Epithelial cell of esophagus (primary cell): ENCODE measurements at places on chromosomes 1 and 21.
A peak's percentile ranks its signal among the peaks of the same experiment; 100 is the strongest.

DNA sequence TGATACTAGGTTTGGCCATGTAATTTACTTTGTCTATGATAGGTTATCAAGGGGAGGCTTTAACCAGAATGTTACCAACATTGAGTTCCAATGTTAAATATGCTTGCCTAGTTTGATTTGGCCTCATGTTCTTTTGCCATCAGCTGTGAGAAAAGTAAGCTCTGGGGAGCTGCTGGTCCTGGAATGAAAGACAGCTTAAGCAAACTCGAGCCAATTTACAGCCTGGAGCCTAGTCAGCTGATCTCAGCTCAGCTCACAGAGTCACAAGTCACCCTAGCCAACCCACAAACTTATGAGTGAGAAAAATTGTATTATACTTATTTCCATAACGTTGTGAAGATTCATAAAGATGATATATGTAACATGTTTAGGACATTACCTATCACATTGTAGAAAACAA is 426.7 kb downstream of the RWDD3 start:
- no peak for DNase-seq

DNA sequence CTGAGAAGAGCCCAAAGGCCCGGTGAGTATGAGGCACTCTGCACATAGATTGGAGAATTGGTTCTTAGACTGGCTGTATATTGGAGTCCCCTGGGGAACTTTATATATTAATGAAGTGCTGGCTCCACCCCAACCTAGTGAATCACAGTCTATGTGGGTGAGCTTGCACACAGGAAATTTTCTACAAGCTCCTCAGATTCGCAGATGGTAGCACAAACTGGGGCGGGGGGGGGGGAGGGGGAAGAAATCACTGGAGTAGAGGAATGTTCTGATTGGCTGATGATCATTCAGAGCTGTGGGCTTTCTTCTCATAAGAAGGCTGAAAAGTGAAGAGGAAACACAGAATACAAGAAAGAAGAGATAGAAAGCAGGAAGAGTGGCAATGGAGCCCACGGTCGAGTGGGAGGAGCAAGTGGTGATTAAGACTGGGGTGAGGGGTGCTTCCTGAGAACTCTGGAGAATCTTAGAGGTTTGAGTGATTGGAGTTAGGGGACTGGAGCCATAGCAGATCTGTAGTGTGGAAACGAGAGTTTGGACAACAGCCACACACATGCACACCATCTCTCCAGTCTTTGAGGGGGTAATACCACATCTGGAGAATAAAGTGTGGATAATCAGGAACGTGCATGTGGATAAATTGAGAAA is 465.9 kb upstream of the DAB1 start:
- DNase-seq, result peak; percentile 21

DNA sequence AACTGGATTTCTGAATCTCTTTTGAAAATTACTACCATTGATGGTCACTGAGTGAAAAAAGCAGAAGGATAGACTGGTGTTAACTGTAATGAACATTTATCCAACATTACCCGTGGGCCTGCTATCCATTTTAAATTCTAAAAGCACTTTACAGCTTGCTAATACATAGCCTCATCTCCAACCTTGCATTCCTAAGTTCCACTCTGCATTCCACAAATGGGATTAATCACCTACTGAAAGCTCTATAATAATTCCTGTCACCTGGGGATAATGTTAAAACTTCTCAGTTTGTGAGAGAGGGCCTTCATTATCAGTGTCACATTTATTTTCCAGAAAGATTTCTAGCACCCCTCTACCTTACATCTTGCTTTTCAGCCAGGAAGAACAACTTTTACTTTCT is 38.2 kb downstream of the PTPRC start:
- peak; percentile 20 for DNase-seq

- DNase-seq, result no peak
Measured at GRCh38 chr21:32206631-32207405, 72.0 kb downstream of the MIS18A start.

DNA sequence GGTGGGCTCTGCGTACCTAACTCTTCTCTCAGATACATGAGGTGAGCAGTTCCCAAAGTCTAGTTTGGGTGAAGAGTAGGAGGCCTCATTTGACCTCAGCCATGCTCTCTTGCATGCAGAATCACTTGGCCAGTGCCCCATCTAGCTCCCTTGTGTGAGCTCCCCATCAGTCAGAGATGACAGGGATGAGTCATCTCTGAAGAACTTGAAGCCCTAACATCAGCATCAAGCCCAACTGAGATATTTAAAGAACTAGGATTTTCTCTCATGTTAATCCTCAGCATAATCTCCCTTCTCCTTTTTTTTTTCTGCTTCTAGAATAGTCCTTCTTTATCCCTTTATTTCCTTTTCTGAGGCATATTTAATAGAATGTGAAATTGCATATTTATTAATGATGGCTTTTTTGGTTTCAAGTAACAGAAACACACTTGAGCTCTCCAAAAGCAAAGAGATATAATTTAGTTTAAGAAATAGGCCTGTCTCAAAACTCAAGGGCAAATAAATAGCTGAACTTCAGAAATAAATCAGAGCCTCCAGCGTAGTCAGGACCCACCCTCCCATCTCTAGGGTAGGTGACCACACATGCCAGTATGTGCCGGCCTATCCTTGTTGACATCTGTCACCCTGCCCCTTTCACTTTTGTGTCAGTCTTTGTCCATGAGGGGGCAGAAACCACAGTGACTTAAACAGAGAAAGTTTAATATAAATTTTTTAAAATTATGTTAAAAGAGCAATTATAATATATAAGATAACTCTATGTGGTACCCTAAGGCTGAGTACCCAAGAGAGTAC is 112.3 kb downstream of the TSEN15 start:
- peak; percentile 46 for DNase-seq

DNA sequence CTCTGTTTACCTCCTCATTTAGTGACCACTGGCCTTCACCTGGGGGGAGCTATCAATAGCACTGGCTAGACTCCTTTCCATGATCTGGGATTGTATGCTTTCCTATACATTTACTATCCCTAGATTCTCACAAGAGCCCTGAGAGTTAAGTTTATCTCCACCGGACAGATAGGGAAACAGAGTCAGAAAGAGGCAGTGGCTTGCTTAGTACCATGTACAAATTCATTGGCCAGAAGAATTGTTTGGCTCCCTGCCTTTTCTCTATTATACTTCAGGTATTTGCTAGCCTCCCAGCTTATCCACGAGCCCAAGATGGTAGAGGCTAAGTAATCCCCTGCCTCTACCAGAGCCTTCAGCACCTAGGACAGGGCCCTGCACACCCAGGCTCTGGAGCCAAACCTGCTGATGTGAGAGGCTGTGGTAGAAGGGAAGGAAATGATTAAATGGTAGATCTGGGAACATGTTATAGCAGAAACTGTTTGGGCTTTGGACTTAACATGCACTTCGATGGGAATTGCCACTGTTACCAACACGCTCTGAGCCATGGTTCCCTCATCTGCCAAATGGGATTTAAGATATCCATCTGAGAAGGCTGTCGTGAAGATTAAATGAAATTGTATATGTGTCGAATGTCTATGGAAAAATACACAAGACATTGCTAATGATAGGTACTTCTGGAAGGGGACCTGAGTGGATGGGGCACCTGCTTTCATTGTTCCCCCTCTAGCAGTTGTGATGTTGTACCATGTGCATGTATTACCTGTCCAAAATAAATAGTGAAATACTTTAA is 3.1 kb upstream of the BLACAT1 start:
- DNase-seq, result peak; percentile 77

DNA sequence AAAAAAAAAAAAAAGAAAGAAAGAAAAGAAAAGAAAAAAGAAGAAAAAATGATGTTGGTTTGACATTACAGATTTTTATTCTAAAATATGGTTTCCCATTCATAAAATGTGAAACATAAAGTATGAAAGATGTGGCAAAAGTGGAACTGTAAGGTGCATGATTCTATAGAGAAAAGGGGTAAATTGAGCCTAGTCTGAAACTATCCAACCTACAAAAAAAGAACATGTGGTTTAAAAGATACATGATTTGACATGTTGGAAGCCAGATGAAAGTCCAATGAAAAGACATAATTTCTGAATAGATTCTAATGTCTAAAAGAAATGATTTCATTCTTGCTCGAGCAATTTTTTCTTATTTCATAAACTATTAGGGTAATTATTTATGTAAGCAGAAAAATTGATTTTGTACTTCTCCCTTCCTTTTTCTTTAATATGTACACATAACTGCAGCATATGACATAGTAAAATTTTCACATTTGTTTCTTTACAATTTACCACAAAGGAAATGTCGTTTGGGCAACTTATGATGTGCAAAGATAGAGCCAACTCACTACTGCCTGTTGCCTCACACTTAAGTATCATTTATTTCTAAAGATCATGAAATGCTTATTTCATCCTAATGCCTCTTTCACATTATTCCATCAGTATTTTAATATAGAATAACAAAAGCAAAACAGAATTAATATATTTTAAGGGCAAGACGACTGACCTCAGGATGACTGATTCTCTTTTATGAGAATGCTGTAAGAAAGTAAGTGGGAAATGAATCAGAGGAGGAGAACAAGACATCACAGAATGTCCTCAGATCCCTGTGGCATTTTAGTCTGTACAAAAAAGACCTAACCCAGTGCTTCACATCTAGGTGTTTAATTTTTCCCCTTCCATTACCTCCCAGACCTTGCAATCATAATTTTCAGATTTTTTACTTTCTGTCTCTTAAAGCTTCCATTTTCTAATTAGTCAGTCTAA is 165.8 kb upstream of the HMCN1 start:
- DNase-seq, result no peak

- peak; percentile 39 for DNase-seq
Measured at GRCh38 chr1:183039985-183040447, 16.8 kb downstream of the LAMC1 start.

DNA sequence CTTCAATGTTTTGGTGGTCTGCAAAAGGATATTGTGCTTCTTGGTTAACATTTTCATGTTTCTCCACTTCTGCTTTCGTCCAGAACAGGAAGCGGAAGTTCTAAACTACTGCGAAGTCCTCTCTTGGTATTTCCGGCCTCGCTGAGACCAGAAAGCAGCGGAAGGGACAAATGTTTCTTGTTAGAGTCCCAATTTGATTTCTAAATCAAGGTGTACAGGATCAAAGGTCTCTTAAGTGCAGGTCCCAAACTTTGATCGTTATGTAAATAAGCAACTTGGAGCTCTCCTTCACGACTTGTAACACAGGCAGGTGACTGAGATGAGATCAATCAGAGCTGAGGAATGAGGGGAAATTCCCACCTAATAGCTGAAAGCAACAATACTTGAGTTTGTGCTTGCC is 40.1 kb upstream of the HMCN1 start:
- DNase-seq, result peak; percentile 7

GRCh38 chr21:42650033-42650370 is 3.4 kb upstream of the PDE9A start:
- DNase-seq, result no peak

DNA sequence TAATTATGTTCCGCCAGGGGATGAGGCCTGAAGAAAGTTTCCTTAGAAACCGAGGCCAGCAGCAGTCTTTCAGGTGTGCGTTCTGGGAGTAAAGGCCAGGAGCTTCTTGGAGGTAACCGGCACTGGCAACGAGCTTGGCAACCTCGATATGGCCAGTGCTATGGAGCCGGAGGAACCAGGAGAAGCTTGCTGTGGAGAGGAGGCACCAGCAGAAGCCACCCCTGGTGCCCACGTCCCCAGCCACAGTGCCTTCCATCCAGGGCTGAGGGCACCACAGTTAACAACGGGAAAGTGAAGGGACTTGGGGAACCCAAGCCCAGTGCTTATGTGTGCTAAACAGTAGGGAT is 41.5 kb upstream of the LIN9 start:
- DNase-seq, result no peak

DNA sequence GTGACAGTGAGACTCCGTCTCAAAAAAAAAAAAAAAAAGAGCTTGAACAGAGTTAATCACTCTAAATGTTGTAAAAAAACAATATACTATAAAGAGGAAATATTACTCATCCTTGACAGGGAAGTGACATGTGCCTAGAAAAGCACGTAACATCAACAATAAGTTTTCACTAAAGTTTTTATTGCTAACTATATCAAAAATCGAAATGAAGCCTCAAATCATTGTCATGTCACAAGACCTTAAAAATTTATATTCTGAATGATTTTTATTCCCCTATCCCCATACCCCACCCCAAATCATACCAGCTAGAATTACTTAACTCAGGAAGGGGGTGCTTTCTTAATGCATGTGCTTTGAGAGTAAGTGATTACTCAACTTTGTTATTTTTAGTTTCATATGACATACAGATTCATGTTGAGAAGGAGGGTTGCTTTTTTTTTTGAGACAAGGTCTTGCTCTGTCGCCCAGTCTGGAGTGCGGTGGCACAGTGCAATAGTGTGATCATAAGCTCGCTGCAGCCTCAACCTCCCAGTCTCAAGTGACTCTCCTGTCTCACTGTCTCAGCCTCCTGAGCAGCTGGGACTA is 53.6 kb upstream of the MUTYH start:
- DNase-seq, result peak; percentile 55

GRCh38 chr1:20848162-20848561 is 61.1 kb upstream of the HP1BP3 start:
- peak; percentile 42 for DNase-seq

GRCh38 chr1:152977614-152978013 is 6.3 kb upstream of the SPRR1A start:
- no peak for DNase-seq

DNA sequence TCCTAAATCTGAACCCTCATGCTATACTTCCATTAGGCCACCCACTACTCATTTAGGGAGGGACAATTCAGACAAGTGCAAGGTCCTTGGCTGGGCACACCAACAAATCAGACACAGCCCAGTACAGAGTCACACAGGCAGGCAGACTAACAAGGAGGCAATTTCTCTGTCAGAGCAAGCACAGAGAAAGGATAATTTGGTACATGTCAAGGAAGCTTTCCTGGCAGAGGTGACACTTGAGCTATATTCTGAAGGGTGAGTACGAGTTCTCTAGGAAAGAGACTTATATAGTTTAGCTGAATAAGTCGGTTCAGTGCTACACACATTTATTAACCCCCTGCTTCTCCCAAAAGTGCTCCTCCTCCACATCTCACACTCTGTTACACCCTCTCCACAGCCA is 455.9 kb downstream of the OMA1 start:
- DNase-seq, result no peak
